ENCODE measurements at places on chromosomes 2 and 18.

- DNase-seq: no peak
These were observed 121.9 kb downstream of the TSN start for GRCh38 chr2:121877366-121877765.

DNA sequence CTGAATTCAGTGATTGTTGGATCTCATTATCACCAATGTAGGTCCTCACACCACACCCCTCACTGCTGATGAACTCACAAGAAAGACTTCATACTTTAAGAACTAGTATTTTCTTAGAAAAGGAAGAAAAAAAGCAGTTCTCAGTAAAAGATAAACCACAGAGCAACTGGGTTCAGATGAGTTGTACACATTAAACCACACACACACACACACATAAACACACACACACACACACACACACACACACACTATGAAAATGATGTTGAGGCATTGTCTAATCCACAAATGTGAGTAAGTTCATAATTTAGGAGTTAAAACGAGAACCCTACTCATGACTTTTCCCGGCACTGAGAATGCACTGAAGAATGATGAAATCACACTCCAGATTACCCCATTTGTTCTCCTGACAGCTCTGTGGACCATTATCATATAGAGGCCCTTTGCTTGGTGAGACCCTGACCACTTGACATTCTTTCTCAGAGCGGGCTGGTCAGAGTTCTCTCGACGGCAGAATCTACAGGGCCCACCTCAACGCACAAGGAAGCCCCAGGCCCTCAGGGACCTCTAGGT, 106.2 kb downstream of the BCL2 start:
- peak; percentile 90 for DNase-seq

GRCh38 chr2:57728691-57729090, 317.9 kb upstream of the VRK2 start:
- DNase-seq: no peak

GRCh38 chr2:96499061-96499960, 5.8 kb downstream of the NEURL3 start:
- DNase-seq: no peak

DNA sequence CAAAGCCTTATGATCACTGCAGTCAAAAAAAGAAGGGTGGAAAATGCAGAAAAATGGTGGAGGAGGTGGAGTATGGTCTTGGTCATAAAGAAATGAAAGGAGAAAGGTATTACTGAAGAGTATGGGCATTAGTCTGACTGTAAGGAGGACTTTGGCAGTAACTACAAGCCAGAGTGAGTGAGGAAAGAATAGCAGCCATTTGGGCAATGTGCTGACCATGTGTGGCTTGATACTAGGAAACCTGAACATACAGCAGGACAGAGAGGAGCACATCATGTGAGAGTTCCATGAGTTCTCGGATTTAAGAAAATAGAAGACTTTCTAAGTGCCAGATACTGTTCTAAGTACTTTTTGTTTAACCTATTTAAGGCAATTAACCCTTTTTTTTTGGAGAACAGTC, 8.5 kb downstream of the DTNA start:
- no peak for DNase-seq

DNA sequence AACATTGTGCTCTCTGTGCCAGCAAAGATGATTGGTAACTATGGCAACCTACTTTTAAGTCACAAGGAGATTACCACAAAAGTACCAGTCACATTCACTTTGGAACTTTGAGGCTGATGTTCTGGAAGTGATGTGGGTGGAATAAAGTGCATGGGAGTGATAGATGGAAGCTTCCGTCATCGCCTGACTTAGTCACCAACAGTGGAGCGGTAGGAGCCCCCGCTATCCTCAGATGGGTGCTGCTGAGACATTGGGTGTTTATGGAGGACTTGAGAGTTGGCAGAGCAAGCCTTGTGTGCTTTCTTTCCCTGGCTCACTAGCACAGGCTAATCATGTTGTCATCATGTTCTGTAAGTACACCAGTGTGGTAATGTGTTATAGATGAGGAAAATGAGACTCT, 4.6 kb downstream of the PPP1R7 start:
- DNase-seq: peak; percentile 13

GRCh38 chr18:57973889-57974288, 70.1 kb upstream of the NEDD4L start:
- no peak for DNase-seq

GRCh38 chr2:118989481-118989880, 47.5 kb downstream of the MARCO start:
- no peak for DNase-seq

GRCh38 chr18:50656396-50656795, 96.5 kb downstream of the MAPK4 start:
- no peak for DNase-seq

GRCh38 chr2:240436683-240437550, 1.5 kb downstream of the GPC1 start:
- no peak for DNase-seq

DNA sequence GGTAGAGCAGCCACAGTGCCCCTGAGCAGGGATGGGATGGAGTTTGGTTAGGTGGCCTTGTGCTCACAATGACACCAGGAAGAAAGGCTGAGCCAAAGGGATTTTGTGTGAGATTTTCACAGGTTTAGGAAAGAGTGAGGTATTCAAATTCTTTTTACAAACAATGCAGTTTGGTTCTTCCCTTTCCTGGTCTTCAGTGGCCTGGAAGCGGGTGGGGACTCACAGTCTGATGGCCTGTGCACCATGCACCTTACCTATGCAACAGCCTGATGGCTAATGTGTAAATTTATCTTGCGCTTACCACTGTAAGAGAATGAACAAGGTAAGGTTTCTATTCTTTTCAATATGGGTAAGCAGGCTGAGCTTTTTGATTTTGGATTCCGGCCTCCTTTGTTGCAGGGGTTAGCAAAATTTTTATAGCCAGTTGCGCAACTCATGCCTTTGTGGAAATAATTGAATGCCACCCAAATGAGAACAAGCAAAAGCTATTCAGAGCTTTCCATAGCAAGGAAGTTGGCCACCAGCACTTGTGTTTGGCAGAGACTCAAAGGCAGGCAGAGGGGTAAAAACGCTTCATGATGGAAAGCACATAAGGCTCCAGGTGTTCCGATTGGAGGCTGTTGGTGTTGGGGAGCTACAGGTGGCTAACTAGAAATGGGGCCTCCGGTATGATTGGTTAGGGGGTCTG, 23.8 kb upstream of the IL1R2 start:
- DNase-seq: no peak

DNA sequence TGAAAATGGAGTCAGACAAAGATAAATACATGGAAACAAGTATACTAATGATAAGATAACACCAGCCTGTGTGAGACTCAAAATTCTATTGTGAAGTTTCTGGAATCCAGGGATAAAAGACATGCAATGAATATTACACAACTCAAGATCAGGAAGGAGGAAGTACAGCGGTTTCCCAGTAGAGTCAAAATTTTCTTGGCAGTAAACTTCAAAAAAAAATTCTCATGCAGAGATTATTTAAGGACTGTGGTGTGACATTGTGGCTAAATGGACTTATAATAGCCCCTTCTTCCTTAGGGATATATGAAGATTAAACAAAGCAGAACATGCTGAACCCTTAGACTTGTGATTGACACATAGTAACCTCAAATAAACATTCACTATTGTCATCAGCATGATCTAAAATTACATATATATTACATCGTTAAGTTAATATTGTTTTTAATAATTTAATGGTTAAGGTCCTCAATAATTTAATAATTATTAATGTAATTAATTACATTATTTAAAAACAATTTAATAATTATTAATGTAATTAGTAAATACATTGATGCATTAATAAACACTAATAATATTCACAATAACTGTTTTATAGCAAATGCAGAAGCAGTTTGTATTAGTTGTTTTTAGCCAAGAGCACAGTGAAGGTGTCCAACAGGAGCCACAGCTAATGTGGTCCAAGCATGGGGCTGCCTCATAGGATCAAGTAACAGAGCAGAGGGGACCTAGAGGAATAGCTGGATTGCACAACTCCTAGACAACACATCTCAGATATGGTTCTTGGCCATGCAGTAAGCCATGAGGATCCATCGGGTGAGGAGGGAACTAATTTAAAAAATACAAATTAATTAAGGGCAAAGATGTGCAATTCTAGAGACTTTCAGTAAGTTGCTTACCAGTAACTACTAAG, 77.3 kb downstream of the POLE4 start:
- DNase-seq: no peak

GRCh38 chr2:150624001-150624401, 136.5 kb upstream of the RND3 start:
- DNase-seq: no peak

DNA sequence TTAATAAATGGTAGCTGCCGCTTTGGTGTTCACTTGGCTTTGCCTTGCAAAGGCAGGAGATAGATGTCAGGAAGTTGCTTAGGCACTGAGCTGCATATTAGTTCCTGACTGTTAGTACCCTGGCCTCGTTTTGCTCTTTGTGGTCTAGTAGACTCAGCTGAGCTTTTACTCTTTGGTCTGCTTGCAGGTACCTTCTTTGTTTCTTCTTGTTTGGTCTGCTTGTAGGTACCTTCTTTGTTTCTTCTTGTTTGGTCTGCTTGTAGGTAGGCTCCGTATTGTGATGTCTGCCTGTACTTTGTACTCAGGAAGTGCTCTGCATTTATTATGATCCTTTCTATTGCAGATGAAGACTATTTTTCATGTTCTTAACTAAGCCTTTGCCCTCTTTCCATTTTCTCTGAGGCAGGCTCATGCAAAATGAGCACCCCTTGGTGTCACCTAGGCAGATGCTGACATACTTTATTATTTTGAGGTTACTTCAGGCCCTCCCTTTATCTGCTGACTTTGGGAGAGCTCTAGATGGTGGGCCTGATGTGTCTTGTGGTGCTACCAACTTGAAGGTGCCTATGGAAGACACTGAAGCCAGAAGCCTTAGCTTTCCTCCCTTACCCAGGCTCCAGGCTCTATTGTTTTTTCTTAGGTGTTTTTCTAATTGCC, 6.0 kb downstream of the RPIA start:
- no peak for DNase-seq

DNA sequence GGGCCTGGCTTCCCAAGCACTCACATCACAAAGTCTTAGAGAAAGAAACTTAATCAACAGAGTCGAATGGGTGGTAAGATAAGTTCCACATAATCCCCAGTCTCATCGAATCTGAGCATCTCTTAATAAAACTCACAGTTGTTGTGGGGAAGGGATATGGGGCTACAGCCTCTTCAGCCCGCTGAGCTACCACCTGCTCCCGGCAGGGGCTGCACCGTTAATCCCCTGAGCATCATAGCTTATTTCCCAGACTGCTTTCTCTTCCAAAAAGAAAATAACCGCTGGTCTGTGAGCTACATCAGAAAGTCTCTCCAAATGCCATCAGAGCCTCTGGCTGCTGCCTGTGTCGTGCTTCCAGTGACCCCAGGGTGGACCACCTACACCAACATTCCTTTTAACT, 139.4 kb upstream of the CELF4 start:
- DNase-seq: no peak

DNA sequence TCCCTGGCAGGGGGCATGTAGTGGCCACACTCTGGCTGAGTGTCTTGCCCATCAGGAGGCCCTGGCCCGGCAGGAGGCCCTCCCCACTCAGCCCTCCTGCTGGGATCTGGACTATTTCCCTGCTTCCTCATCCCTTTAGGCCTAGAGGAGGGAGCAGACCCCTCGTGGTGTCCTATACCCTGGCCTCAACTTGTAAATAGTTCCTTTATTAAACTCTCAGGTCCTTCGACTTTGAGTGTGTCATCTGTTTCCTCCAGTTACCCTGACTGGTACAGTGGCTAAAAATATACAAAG, 166.7 kb upstream of the GLI2 start:
- DNase-seq: no peak

DNA sequence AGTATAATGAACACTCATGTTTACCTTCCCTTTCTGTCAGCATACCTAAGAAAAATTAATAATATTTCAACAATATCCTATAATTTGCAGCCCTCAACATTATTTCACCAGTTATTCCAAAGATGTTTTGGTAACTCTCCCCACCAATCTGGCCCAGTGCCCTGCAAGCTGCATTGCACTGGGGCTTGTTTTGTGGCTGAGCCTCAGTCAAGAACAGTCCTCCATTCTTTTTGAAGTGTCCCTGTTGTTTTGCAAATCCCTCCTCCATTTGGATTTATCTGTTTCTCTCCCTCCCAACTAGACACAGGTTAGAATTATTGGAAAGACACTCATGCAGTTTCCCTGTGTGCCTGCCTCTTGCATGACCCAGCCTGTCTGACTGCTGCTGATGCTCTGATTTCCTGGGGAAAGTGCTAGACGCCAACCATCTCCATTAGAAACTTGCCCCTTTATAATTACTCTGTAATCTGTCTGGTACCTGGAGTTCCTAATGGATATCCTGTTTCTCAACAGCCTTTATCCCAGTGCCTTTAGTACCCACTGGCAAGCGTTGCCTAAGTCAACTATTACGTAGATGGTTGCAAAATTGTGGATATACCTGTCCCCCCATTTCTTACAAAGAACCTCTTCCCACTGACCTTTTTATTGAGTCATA, 60.2 kb downstream of the EIF5B start:
- DNase-seq: no peak

DNA sequence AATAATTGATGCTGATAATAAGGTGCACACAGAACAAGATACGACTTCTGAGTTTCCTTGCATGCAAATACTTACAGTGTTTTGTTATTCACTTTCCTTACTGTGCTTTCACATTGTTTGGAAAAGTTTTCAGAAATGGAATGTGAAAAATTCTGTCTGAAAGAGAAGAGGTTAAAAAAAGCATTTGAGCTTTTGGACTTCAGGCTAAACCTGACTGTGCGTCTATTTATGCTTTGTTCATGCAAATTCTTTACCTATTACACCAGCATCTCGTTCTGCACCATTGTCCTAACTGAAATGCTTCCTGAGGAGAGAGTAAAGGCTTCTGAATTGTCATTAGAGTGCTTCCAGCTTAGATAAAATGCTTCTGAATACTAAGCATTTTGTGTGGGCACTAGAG, 61.4 kb downstream of the LHCGR start:
- no peak for DNase-seq

DNA sequence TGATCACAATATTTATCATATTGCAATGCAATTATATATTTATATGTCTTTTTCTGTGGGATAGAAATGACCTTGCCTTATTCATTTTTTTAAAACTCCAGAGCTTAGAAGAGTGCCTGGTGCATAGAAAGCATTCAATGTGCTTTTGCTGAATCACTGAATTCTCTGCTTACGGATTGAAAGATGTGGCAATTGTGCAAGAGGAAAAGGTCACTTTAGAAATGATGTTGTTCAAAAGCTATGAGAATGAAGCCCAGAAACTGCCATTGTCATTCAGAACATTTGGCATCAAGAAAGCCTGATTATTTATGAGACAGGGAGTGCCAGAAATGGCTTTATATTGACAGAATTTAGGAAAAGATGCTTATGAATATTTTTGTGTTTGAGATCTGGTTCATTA, 678.6 kb upstream of the CDH2 start:
- no peak for DNase-seq

DNA sequence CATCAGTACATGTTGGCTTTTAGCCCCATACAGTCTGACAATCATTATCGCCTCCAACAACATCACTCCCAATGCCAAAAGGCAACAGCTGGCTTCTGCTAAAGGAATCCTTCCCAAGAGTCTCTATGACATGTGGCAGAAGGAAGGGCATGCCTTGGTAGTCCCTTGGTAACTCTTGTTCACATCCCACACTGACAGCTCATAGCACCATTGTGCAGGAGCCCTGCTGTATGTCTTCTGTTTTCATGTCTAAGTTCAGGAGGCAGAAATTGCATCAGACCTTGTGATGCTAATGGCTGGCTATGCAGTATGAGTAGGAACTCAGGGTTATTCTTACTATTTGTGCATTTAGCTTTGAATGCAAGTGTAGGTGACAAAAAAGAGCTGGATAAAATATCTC, 392.1 kb downstream of the PTH2R start:
- no peak for DNase-seq

- peak; percentile 65 for DNase-seq
These were observed 45.2 kb upstream of the PGAP1 start for GRCh38 chr2:196971574-196972279.

- DNase-seq: no peak
These were observed 11.3 kb downstream of the GLS start for GRCh38 chr2:190891889-190892288.
